8988T (cell line): ENCODE measurements at places on chromosomes 1 and 21.

- no peak for DNase-seq
Measured at GRCh38 chr1:65267683-65268082, 41.7 kb upstream of the DNAJC6 start.

DNA sequence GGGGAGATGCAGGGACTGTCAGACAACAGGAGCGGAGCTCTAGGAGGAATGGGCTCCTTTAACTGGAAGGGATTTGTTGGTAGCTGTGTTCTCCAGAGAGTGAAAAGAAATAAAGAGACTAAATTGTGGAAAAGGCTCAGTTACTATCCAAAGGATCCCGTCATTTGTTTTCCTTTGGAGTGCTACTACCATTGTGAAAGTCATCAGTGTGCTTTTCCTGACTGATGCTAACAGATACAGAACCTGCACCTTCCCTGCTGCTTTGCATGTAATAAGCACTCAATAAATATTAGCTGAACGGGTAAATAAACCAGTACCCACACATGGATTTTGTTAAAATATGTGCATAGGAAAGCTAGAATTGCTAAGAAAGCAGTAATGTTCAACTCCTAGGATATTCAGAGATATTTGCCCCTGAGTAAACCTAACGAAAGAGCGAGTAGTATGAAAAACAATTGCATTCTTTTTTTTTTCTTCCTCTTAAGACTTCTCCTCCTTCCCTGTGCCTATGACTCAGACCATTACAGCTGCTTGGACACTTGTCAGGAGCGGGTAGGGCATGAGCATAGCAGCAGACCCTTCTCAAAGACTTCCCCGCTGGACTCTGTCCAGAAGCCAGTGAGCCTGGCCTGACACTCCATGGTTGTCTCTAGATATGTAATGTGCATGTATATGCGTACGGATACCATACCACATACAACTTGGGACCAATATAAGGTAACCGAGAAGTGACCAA is 41.7 kb downstream of the PTGFRN start:
- DNase-seq, result no peak

- no peak for DNase-seq
Measured at GRCh38 chr1:52628614-52629324, 4.2 kb upstream of the SHISAL2A start.

- no peak for DNase-seq
Measured at GRCh38 chr1:228889289-228889688, 154.0 kb downstream of the RHOU start.

DNA sequence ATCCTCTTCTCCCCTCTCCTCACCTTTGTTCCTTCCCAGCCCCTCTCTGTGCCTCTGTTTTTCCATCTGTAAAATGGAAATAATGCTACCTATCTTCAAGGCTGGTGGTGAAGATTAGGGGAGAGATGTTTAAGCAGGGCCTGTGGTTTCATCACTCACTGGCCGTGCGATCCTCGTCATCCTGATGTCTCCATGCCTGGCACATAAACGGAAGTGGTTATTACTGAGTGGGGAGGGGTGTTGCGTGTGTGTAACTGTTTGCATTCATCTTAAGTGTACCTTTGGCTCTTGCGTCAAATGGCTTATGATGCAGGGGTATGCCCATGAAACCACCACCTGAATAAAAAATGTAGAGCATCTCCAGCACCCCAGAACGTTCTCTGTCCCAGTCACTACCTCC is 17.2 kb upstream of the C1QA start:
- no peak for DNase-seq

DNA sequence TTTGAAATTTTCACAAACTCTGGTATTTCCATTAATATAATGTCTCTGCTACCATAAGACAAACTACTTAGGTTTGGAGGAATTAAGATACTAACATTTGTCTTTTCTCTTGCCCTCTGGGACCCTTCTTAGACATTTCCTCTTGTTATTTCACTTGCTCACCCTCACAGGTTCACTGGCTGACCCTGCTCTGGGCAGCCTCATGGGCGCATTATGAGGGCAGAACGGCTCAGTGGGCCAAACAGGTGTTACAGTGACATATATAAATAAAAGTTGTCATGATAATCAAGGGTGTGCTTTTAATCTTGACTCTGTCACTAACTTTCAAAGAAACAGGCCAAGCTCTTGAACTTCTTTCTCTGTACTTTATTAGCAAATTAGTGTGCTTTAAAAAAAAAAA is 46.5 kb downstream of the ZNHIT6 start:
- no peak for DNase-seq

- DNase-seq, result no peak
Measured at GRCh38 chr1:217078078-217078690, 355.0 kb upstream of the ESRRG start.

GRCh38 chr1:59177756-59178155 is 119.1 kb upstream of the FGGY start:
- DNase-seq, result no peak

GRCh38 chr1:53728702-53729455 is 10.1 kb downstream of the GLIS1 start:
- no peak for DNase-seq

DNA sequence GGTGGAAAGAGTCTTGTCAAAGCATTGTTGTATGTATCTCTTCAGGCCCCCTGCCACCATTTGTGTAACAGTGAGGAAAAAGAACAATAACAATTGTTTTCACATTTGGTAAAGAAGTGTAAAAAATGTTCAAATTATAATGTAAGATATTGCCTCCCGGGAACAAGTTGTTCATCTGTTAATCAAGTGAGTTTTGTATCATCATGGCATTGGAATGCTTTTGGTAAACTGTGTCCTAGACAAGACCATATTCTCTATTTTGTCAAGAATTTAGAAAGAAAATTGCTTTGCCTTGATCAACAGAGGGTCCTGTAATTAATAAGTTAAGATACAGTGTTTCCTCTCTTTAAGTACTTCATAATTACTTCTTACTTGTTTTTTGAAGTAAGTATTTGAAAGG is 692.0 kb upstream of the NR5A2 start:
- no peak for DNase-seq

- no peak for DNase-seq
Measured at GRCh38 chr1:161825831-161826230, 59.7 kb downstream of the ATF6 start.

- DNase-seq, result no peak
Measured at GRCh38 chr1:209218981-209219380, 364.5 kb upstream of the CAMK1G start.

DNA sequence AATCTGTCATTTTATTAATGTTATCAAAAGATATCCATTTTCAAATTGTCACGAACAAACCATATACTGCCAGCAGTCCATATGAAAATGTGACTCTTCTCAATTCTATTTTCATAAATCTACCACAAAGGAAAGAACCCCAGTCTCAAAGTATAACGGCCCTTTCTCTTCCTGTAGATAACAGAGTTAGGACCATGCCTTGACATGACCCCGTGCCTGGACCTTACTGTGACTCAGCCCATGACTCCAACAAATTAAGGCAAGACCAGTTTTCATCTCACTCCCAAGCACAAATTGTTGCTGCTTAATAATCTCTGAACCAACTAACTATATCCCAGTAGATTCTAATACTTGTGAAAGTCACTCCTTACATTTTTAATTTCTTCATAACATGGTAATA is 124.4 kb upstream of the NFIA start:
- no peak for DNase-seq

DNA sequence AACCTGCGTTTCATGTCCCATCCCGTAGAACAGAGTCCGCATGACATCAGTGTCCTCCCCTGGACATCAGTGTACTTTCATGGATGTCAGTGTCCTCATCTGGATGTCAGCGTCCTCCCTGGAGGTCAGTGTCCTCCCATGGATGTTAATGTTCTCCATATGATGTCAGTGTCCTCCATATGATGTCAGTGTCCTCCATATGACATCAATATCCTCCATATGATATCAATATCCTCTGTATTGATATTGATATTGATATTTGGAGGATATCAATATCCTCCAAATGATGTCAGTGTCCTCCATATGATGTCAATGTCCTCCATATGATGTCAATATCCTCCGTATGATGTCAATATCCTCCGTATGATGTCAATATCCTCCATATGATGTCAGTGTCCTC is 284.9 kb downstream of the AJAP1 start:
- DNase-seq, result no peak

DNA sequence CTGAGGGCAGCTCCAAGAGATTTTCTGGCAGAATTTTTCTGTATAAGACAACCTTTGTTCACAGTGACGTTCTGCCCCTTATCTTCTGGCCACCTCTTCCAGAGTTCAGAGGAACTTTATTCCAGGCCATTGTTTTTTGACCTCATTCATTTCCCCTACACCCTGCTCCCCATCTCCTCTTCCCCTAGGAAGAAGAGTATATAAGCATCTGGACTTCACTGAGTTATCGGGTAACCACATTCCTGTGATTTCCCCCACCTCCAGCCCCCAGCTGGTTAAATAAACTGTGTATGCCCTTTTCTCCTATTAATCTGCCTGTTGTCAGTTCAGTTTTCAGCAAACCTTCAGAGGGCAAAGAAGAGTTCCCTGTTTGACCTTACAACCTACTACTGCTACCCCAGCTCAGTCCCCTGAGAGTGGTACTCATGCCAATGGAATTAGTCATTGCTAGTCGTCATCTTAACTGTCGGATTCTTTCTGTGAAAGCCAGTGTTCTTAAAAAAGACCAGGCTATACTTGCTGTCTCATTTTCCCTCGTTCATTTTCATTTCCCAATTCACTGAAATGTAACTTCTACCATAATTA is 14.3 kb upstream of the ALG14 start:
- DNase-seq, result peak; percentile 50

- no peak for DNase-seq
Measured at GRCh38 chr1:35661474-35661795, 20.1 kb upstream of the PSMB2 start.

GRCh38 chr1:61588736-61589672 is 135.9 kb downstream of the TM2D1 start:
- peak; percentile 21 for DNase-seq

DNA sequence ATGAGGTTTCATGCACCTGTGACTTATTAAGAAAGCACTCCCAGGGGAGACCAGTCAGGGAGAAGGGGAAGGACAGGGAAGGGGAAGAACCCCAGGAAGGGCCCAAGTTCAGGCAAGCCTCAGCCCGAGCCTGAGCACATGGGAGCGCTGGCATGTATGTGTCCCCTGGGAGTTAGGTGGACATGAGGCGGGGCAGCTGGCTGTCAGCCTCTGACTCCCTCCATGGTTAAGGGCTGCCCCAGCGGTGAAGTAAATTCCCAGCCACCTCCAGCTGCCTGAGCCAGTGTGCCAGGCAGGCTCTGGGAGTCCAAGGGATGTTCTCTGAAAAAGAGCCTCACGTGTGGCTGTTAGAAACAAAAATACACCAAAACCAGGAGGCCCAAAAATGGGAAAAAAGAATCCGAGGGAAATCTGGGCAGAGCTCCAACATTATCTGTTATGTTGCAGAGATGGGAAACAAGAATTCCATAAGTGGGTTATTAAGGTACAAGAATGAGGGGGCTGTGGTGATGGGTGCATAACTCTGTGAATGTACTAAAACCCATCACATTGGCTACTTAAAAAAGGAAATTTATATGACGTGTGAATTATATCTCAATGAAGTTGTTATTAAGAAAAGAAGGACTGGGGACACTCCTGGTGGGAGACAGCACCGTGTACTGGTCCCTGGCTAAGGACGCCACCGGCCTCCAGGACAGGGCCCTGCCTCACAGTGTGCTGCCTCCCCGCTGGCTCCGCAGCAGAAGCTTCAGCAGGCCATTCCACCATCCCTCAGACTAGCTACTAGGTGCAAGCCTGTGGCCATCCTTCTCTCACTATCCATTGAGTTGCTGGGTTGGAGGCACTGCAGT is 18.7 kb downstream of the DMRTB1 start:
- no peak for DNase-seq
